Astrocyte (in vitro differentiated cells and primary cell): ENCODE measurements at places on chromosomes 5 and 9.

GRCh38 chr9:76846297-76846696 is 59.6 kb downstream of the PRUNE2 start:
- DNase-seq = peak; percentile 33

- DNase-seq = peak; percentile 34
Observed at GRCh38 chr5:50667653-50668595, 1.5 kb downstream of the PARP8 start.

DNA sequence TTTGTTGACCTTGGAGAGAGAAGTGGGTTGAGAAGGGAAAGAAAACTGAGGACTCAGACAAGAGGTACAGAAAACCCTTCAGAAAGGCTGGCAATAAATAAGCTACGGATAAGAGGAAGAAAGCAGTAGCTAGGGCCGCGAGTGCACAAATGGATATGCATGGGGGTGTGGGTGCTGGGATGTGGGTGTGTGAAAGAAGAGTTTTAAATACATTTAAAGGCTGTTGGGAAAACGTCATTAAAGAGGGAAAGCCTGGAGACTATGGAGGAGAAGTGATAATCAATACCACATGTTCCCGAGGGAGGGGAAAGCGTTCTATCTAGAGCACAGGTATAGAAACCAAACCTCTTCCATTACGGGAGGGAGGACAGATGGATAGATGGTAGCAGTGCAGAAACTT is 177.2 kb downstream of the TSSK1B start:
- no peak for DNase-seq

DNA sequence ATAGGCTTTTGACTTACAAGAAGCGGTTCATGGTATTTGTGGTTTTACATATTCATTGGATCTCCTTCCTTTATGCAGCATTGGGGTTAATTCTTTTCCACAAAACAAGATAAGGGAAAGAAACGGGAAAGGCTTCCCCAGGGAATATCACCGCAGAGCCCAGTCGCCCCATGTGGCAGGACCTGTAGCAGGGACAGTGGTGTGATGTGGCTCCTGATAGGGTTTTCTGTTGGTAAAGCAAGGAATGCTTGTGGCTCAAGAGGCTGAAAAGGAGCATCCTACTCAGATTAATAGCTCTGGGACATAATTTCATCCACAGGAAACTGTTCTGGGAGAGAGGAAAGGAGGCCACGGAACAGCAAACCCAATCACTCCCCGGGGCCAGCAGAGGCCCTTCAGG is 699.9 kb downstream of the MTRR start:
- DNase-seq = no peak

- DNase-seq = no peak
Observed at GRCh38 chr9:115642285-115642684, 511.3 kb upstream of the PAPPA start.

GRCh38 chr5:149664083-149664482 is 66.0 kb upstream of the PPARGC1B start:
- DNase-seq = no peak

DNA sequence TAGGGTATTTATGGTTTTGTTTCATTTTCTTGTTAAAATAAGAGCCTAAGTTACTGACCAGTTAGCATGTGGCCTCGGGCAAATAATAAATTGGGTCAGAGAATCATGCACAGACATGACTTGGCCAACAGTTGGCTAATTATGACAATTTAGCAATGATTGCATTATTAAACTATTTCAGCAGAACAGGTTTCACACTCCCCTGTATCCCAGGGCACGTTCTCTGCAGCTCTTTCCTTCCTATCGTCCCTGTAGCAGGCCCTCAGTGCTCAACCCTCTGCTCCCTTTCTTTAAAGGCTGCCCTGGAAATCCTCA is 167.9 kb downstream of the TSSK1B start:
- no peak for DNase-seq
